A172 (cell line): ENCODE measurements at places on chromosomes 4 and X. TPM values are rescaled to one million over a fixed set of nuclear protein-coding genes. Genes with fewer than 3 reads are reported as not detected.

Gene RTL9
- total RNA-seq = 0.02 and 0.03 TPM in 2 replicates

Gene NLGN3
- total RNA-seq = 0.22 and 0.72 TPM in 2 replicates

Gene PNMA3
- total RNA-seq = not detected in 2 replicates

Gene ADAM29
- total RNA-seq = not detected in 2 replicates

Gene SEPSECS
- 4.7 and 10.0 TPM in 2 replicates for total RNA-seq

Gene ANKRD17
- total RNA-seq = 16.8 and 17.6 TPM in 2 replicates

Gene LRIT3
- total RNA-seq = not detected in 2 replicates

Gene EPGN
- total RNA-seq = not detected in 2 replicates

Gene TLR7
- total RNA-seq = not detected in 2 replicates

Gene CXCL5
- total RNA-seq = not detected in 2 replicates

Gene TMEM31
- not detected in 2 replicates for total RNA-seq

Gene GNRHR
- total RNA-seq = not detected in 2 replicates

Gene NWD2
- total RNA-seq = not detected in 2 replicates

Gene PCDH11X
- total RNA-seq = not detected in 2 replicates
